H1 (cell line): ENCODE measurements at places on chromosomes 2 and 18.
A peak's percentile ranks its signal among the peaks of the same experiment; 100 is the strongest.

DNA sequence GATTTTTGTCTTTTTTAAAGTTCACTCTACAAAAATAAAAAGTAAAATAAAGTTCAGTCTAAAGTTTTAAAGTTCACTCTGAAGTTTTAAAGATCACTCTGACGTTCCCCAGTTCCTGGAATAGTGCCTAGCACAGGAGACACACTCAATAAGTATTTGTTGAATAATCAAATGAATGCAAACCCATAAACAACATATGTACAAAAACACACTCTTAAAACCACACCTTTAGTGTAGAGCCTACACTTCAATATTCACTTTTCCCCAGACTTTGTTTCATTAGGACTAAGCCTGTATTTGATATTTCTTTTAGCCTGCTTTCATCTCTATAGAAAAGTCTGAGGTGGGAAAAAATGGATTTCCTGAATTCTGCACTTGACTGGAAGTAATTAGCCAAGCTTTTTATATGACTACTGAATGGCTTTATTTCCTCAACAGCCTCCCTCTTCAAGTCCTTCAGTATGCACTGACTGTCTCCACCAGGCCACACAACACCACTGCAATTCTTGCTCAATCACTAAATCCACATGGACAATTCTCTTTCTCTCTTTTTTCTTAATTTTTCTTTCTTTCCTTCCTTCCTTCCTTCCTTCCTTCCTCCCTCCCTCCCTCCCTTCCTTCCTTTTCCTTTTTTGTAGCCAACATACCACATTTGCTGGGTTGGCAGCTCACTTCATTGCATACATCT, 104.6 kb downstream of the SS18 start:
- DNase-seq = no peak

GRCh38 chr2:26640331-26640745, 828 bp downstream of the CIB4 start:
- DNase-seq = no peak

DNA sequence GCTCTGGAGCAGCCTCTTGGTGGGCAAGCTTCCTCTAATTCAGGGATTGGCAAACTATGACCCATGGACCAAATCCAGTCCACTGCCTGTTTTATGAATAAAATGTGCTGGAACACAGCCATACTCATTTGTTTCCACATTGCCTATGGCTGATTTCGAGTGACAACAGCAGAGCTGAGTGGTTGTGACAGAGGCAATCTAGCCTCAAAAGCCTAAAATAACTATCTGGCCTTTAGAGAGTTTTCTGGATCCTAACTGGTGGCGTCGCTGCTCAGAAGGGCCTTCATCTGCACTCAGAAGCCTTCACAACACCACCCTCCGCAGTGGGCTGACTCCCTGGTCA, 147.1 kb downstream of the CCBE1 start:
- DNase-seq = no peak

DNA sequence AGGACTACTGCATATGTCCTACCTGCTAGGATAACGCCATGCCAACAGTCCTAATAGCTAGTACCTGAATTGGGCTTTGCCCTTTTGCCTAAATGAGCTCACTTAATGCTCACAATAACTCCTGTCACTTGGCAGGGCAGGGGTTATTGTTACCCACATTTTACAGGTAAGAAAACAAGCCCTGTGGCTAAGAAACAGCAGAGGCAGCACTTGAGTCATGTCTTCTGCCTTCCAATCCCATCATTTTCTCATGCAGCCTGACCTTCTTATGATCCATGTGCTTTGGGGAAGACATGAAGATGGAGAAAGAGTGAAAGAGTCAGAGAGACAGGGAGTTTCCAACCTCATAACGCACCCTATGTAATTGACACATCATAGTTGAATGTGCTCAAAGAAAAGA, 33.6 kb upstream of the LPIN1 start:
- DNase-seq = no peak

GRCh38 chr18:36321658-36322407, 24.3 kb downstream of the FHOD3 start:
- no peak for DNase-seq

GRCh38 chr2:232438951-232439757, 16.8 kb upstream of the ALPI start:
- DNase-seq = peak; percentile 71

DNA sequence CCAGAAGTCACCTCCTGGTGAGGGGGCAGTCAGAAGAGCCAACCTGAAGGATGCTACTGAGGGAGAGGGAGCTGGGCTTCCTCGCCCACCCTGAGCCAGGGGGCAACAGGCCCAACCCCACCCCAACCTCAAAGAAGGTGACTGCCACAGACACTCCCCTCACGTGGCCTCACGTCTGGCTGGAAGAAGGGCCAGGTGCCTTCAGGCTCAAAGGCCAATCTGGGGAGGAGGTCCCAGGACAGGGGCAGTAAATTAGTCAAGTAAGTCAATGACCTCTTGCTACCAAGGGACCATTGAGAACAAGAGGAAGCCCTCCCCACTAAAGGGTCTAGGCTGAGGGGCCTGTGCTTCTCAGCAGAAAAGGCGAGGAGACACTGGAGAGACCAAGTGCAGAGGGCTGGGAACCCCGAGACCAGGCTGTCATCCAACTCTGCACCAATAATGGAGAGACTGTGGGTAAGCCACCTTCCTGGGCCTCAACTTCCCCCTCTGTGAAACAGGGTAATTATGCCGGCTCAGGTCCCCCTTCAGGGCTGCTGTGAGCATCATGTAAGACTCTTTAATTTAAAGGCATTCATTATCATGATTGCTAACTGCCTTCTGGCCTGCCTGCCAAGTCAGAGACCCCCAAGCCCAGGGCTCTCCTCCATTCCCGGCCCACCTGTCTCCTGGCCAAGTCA, 20.2 kb upstream of the TNS1 start:
- DNase-seq = no peak

DNA sequence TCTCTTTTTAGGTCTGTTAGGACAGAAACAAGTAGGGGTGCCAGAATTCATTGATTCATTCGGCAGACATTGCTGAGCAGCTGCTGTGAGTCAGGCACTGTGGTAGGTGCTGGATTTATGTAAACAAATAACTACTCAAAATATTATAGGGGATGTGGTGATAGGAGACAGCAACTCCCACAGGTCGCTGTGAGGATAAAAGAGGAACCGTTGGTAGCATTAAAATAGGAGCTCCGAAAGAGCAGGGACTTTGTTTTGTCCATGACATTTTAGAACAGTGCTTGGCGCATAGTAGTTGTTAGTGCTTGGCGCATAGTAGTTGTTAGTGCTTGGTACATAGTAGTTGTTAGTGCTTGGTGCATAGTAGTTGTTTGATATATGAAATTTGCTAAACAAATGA, 29.2 kb downstream of the ATP6V1C2 start:
- DNase-seq = no peak

DNA sequence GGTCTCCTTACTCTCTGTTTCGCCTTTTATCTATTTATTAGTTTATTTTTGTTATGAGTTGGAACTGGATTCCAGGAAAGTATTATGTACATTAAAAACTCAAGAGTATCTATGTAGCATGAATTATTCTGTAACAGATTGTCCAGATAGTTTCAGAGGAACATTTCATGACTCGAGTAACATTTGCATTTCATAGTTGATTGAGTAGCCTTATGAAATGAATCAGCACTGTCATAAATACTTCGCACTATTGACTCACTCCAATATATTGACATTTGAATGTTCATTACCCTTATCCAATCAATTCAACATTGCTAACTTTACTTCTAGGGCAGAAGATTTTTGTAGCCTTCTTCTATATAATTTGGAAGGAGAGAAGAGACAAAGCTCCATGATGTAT, 11.3 kb upstream of the VRK2 start:
- no peak for DNase-seq

DNA sequence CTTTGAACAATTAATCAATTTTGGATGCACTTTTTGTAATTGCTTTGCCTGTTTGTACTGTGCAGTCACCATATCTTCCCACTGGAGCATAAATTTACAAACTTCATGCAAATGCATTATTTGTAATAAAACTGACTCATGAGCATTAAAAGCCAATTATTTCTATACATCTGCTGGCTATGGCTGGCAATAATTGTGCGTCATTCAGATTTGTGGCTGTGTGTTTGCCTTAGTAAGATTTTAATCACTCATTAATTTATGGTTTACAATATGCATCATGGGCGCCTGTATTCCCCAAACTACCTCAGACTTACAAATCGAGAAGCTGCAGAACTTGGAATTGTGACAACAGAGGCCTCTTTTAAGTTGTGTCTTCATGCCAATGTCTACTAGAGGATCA, 132.4 kb upstream of the TRIB2 start:
- DNase-seq = no peak

- DNase-seq = no peak
Measured at GRCh38 chr2:230972046-230972445, 23.9 kb upstream of the SPATA3 start.

DNA sequence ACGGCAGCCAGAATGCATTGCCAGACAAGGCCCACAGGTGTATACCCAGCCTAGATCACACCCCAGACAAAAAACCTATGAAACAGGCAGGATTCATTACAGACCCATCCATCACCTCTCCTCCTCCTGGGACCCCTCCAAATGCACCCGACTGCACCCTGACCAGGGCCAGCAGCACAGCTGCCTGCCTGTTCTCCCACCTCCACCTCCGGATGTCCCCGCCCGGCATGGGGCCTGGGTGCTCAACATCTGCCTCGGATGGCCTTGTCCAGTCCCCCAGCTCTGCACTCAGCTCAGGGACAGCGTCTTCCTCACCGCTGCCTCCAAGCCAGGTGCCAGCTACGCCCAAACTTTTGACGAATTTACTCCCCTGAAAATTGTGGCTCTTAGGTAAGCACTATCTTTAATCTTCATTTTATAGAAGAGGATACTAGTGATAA, 91.1 kb downstream of the TPO start:
- no peak for DNase-seq

DNA sequence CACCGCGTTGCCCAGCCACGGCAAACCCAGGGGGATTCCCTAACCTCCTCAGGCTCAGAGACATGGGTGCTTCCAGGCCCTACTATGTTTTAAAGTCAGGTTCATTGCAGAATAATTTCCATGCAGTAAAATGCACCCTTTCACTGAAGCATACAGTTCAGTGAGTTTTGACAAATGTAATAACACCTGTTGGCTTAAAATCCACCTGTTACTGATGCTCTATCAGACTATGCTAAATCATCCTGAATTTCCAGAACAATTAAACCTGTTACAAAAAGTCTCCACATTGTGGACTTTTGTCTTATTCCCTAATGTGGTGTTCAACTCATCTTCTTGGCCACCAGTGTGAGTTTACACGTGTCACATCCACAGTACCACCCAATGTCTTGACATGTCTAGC, 147.0 kb upstream of the ACAA2 start:
- no peak for DNase-seq
